ENCODE measurements at places on chromosomes 3 and 15. TPM values are rescaled to one million over a fixed set of nuclear protein-coding genes. Genes with fewer than 3 reads are reported as not detected.

- DNase-seq, result no peak
These were observed 18.2 kb upstream of the PSTPIP1 start for GRCh38 chr15:76976572-76977270.

- no peak for DNase-seq
These were observed 180.1 kb upstream of the BCL6 start for GRCh38 chr3:187925326-187925725.

- DNase-seq, result no peak
These were observed 221.8 kb downstream of the ZIC1 start for GRCh38 chr3:147630921-147631415.

DNA sequence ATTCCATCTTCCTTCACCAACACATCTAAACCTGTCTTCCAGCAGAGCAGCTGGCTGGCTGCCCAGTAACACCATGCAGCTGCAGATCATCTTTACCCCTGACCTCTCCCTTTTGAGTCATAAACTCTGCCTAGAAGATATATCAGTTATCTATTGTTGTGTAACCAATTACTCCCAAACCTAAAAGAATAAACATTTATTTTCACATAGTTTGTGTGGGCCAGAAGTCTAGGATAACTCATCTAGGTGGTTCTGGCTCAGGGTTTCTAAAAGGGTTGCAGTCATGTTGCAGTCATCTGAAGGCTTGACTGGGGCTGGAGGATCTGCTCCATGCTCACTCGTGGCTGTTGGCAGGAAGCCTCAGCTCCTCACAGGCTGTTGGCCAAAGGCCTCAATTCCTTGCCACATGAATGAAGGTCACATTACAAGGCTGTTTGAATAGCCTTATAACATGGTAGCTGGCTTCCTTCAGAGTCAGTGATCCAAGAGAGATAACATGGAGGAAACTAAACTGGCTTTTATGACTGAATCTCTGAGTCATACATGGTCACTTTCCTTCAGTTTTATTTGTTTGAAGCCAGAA, 92.8 kb downstream of the GOLIM4 start:
- DNase-seq, result no peak

DNA sequence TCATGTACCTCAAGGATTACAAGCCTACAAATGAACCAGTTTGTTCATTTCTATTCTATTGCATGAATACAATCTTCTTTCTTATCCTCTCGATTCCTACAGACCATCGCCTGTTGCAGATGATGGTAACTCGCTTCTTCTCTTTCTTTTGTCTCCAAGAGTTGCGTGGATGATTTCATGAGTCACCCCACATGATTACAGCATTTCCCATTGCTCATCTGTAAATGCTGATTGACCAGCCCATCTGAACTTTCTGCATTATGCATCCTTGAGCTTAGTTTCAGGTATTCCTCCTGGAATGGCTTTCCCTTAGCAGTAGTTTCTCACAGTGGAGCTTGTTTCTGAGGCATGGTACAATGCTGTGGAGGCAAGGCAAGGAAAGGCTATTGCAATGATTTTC, 109.6 kb upstream of the TOPAZ1 start:
- DNase-seq, result no peak

- no peak for DNase-seq
These were observed 46.6 kb upstream of the TNIK start for GRCh38 chr3:171506743-171507319.

GRCh38 chr3:17936736-17937480, 194.5 kb upstream of the TBC1D5 start:
- no peak for DNase-seq

- DNase-seq, result no peak
These were observed 16.1 kb downstream of the POU1F1 start for GRCh38 chr3:87260270-87260669.

DNA sequence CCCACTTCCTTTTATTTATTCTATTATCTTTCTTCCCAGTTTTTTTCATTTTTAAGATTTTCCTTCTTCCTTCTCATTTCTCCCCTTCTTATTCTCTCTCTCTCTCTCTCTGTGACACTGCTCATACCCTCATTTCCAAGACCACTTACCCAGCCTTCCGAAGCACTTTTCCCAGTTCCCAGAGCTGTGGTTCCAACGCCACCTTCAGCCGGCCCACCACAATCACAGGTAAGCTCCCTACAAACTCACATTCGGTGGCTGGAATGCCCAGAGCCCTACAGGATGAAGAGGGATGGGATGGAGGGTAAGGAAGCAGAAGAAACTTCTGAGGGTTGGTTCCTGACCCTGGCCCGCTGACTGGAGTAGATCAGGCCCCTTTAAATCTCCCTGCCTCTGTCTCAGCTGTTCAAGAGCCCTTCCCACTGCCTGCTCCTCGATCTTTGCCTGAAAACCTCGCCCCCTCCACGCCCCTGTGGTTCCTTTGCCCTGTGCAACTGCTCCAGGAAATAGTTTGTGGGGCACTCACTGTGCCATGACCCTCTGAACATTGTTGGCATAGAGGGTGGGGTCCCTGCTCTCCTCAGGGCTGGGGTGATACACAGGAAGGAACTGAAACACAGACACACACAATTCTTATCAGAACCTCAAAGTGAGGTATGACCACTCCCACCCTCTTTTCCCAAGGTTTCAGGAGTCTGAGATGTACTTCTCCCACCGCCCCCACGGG, 4.8 kb downstream of the LPCAT4 start:
- DNase-seq, result no peak

- DNase-seq, result no peak
These were observed 31.9 kb upstream of the ACVR2B start for GRCh38 chr3:38421679-38422336.

The PLXND1 gene
- total RNA-seq, result 54.8 TPM

The FAM174B gene
- total RNA-seq, result 6.5 TPM

The SLC24A5 gene
- not detected for total RNA-seq

The MRAS gene
- total RNA-seq, result 327 TPM

The CLDN18 gene
- total RNA-seq, result not detected

All from cardiac septum (tissue), 1 donor.